ENCODE measurements at places on chromosomes 6 and 20.
A peak's percentile ranks its signal among the peaks of the same experiment; 100 is the strongest.

GRCh38 chr6:38773338-38773737 is 58.2 kb downstream of the DNAH8 start:
- peak; percentile 1 for DNase-seq

DNA sequence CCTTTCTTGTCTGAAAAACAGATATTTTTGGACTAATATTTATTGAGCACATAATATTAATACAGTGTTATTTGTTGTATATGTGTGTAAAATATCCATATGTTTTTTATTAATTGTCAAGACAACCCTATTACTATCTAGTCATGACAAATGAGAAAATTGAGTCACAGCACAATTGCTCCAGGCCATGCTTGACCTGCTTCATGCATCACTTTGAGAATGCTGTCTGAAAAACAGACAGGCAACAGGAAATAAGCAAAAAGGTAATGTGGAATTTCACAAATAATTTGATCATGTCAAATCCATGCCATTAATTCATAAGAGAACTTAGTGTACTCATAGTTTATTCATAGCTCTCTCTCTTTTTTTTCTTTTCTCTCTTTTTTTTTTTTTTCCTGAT is 246.5 kb downstream of the RIMS1 start:
- no peak for DNase-seq

DNA sequence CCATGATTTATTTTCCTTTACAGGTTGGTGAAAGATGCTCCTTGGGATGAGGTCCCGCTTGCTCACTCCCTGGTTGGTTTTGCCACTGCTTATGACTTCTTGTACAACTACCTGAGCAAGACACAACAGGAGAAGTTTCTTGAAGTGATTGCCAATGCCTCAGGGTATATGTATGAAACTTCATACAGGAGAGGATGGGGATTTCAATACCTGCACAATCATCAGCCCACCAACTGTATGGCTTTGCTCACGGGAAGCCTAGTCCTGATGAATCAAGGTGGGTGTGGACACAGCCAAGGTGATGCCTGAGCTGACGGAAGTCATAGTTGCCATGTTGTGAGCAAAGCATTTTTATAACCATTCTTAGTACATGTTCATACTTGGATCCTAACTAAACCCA is 34.6 kb upstream of the CALHM6 start:
- no peak for DNase-seq

DNA sequence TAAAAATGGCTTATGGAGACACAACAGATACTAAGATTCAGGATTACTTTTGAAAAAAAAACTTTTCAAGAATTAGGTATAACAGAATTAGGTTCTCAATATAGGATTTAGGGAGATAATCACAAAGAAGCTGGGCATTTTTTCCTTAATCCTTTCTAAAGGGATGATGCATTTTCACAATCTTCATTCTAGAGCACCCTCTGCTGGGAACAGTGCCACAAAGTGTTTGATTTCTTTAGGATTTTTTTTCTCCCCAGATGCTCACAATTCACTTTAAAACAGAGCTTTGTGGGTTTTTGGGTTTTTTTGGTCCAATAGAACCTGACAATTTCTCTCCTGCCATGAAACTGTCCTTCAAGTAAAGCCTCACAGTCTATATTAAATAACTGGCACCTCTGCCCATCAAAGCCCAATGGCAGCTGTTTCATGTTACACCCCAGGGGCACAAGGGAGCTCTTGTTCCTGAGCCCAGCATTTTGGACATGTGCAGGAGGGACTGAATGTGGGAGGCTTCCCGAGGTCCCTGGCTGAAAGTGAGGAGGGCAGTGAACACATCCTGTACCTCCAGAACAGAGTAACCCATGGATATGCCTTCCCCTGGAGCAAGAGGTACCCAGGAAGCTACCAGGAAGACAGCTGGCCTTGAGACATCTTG is 39.7 kb downstream of the PREP start:
- no peak for DNase-seq

DNA sequence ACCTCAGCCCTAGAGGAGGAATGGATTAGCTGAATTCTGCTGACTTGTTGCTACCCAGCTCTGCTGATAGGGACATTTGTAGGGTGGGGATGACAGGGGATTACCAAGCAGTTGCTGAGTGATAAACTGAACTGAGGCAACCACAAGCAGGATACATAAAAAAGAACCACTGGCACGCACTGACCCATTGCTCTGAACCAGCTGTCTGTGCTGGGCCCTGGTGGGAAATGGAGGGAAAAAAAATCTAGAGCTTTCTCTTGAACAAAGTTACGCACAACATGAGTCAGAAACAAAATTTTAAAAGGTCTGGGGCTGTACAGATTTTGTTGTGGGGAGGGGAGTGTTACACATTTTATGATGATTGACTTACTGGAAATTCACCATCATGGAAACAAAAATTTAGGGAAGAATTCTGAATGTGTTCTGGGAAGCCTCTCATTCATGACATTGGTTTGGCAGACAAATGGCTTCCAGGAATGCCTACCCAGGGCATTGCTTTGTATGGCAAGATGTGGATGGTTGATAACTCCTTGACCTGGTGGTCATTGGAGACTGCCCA is 37.7 kb downstream of the FOXO3 start:
- DNase-seq = no peak

DNA sequence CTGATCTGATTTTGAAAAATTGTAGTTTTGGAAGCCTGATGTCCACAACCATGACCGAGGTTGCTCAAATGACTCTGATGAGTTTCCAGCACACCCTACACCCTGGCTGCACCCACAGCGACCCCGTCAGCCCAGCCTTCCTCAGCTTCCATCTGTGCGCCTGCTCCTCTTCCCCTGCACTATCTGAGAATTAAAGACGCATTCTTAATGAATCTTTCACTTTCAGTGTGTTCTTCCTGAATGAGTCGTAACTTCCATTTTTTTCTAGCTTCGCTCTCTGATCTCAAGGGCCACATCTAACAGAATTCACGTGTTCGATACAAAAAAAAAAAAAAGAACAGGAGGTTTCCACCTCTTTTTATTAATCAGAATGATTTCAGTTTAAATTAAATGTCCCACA is 21.3 kb upstream of the RREB1 start:
- peak; percentile 35 for DNase-seq

DNA sequence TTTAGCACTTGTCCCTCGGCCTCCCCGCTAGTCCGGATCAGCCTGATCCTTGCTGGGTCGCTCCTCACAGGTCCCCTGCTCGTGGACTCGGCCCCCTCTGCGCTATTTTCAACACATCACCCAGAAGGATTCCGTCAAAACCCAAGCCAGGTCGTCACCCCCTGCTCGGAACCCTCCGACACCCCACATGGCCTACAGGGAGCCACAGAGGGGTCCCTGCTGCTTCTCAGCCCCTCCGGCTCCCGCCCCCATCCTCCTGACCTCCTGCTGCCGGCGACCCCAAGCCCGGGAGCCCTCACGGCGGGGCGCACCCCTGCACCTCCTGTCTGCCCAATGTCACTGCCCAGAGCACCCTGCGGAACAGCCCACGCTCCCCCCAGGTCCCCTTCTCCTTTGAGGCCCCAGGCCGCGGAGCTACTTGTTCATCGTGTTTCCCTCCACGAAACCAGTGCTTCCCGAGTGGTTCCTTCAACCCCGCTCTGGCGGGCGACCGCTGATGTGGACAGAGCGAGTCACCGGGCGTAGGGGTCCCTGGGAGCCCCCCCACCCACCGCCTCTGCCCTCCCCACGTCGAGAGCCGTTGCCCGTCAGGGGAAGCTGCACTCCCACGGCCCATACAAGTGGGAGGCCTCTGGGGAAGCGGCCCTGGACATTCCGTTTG is 638 bp upstream of the MYL9 start:
- no peak for DNase-seq

DNA sequence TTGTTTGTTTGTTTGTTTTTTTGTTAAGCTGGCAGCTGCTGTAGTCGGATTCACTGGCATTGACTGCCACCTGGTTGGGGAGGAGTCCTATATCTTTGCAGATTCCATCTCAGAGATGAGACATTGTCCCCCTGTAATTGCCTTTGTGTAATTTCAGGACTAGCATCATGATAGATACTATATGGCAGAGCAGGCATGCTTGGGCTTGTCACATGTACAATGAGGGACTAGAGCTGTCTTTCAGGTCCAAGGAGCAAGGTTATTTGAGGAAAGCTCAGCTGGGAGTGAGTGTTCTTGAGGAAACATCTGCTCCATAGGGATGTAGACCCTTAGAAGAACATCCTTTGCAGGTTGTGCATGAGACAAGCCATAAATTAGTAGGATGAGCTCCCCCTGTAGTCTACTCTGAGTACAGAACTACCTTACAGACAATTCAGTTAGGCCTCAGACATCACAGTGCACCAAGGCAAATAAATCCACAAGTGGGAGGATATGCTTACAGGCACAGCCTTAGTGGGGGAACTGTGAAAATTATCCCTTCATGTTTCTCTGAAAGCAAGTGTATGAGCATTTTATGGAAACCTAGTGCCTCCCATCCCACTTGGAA is 62.1 kb downstream of the BMP2 start:
- no peak for DNase-seq

All from CD4-positive, alpha-beta T cell treated with Interleukin-1 beta for 1 hour (primary cell).